ENCODE measurements at places on chromosomes 3 and 15. TPM values are rescaled to one million over a fixed set of nuclear protein-coding genes. Genes with fewer than 3 reads are reported as not detected.

GRCh38 chr3:164419220-164419619 is 659.1 kb downstream of the SI start:
- DNase-seq, result no peak

Gene SOX2
- total RNA-seq, result not detected

GRCh38 chr3:114108137-114108536 is 51.6 kb downstream of the QTRT2 start:
- no peak for DNase-seq

Gene TPRA1
- 15.1 TPM for total RNA-seq

DNA sequence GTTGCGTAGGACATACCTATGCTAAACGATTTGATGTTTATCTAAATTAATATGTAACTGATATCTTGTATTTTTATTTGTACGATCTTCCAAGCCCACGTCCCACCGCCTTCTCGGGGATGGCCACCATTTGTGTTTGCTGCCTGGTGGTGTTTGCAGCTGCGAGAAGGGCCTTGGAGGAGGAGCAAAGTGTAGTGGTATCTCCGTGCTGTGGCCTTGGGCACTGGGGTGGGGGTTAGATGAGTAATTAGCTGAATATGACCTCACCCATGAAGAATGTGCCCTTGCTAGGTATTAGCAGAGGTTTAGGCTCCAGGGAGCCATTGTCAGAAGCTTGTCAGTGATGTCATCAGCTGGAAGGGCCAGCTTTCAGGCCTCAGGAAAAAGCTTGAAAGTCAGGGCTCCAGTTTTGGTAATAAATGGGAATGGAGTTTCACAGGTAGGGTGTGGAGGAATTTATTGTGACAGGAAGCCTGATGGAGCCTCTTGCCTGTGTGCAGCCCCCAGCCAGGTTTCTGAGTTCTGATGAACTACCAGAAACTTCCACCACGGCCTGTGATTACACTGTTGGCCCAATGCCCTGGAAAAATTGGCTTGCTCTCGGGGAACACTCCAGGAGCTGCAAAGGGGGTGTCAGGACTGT is 41.0 kb downstream of the FLNB start:
- DNase-seq, result no peak

Data from activated naive CD4-positive, alpha-beta T cell treated with anti-CD3 and anti-CD28 coated beads for 36 hours (primary cell).